Nucleus accumbens (tissue), 56 donors: ENCODE measurements at places on chromosomes 6 and 20.

DNA sequence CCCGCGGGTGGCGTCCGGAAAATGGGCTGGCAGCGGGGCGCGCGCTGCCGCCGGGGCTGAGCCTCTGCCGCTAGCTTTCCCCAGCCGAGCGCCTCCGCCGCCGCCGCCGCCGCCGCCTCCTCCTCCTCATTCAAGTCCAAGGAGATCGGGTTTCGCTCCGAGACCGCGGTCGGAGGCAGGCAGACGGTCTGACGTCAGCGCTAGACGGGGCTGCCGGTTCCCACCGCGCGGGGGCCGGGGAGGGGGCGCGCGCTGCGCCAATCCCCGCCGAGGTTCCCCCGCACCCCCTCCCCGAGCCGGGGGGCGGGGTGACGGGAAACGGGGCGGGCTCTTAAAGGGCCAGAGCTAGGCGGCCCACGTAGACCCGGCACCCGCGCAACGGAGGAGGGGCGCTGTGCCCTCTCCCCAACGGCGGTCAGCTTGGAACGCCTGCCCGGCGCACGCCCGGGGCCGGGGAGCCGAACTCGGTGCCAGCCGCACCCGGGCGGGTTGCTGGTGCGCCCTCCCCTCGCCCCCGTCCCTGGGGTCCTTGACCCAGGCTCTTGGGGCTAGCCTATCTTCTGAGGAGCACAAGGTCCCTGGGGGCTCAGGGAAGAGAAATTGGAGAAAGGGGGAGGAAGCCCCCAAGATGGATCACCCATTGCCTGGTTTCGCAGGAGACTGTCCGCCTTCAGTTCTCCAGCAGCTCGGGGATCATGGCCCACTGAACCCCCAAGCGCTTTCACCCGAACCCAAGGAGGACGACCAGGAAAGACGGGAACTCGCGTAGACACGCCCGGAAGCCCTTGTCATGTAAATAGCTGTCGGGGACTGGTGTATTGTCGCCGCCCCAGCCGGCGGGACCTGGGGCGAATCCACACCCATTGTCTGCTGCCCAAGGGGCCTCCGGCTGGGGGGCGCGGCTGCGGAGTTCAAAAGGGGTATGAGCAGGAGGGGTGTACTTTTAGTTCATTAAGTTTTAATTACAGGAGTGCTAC, at the start of gene PMEPA1:
Gene PMEPA1 (minus strand): TSS at position 193 of the 977 bp plus-strand sequence. CDS start 433 bp downstream, outside the sequence.
- peak; percentile 73 for DNase-seq

DNA sequence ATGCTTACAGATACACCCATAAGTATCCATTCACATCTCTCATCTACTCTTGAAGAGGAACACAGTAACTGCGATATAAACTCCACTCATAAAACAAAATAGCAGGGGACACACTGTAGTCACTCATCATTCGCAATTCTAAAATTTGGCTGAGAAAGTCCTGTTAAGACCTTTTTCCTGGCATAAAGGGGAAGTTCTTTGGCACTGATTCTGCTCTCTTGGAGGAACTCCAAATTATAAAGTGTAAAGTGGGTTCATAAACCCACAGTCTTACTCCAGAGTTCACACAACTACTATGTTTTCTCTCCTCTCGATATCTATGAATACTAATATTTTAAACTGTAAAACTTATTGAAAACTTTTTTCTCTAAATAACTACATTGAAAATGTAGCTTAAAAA, 80.6 kb downstream of the ADGB start:
- DNase-seq, result no peak

GRCh38 chr6:68726992-68727391, 91.9 kb downstream of the ADGRB3 start:
- DNase-seq, result no peak

GRCh38 chr20:33790566-33790965, 20.6 kb upstream of the CHMP4B start:
- DNase-seq, result no peak

GRCh38 chr6:3384241-3385143, 72.4 kb downstream of the SLC22A23 start:
- no peak for DNase-seq

GRCh38 chr20:12723811-12724210, 285.0 kb upstream of the SPTLC3 start:
- no peak for DNase-seq
